ENCODE measurements at places on chromosomes 12 and 14.
A peak's percentile ranks its signal among the peaks of the same experiment; 100 is the strongest.

- DNase-seq, result no peak
Observed at GRCh38 chr12:100127766-100128511, 14.7 kb downstream of the BLTP3B start.

GRCh38 chr12:3380200-3381043 is 110.6 kb upstream of the PRMT8 start:
- no peak for DNase-seq

DNA sequence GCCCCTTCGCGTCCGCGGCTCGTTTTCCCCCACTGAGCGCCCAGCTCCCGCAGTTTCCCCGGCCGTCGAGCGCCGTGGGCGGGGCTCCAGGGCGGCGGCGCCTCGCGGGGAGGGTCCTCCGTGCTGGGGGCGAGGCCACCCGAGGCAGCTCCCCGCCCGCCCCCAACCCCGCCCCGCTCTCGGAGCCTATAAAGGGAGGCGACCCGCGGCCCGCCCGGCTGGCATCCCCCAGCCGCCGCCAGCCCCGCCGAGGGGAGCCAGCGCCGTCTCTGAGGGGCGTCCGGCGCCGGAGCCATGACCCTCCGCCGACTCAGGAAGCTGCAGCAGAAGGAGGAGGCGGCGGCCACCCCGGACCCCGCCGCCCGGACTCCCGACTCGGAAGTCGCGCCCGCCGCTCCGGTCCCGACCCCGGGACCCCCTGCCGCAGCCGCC is at the start of gene TAMALIN:
Gene TAMALIN, plus strand, starts transcription at position 221 of the 432 bp plus-strand sequence. Its CDS starts 74 bp downstream, at position 295.
- DNase-seq, result no peak

DNA sequence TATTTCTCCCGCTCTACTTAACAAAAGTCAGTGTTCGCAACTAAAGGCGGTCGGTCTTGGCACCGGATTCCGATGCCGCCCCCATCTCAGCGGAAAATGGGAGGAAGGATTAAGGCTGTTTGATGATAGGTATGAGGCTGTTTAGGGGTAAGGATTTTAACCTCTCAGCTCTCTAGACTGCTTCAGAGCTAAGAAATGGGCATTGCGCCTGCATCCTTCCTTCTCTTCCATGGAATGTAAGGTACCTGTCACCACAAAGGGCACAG is 1.4 kb downstream of the COCH start:
- DNase-seq, result no peak

DNA sequence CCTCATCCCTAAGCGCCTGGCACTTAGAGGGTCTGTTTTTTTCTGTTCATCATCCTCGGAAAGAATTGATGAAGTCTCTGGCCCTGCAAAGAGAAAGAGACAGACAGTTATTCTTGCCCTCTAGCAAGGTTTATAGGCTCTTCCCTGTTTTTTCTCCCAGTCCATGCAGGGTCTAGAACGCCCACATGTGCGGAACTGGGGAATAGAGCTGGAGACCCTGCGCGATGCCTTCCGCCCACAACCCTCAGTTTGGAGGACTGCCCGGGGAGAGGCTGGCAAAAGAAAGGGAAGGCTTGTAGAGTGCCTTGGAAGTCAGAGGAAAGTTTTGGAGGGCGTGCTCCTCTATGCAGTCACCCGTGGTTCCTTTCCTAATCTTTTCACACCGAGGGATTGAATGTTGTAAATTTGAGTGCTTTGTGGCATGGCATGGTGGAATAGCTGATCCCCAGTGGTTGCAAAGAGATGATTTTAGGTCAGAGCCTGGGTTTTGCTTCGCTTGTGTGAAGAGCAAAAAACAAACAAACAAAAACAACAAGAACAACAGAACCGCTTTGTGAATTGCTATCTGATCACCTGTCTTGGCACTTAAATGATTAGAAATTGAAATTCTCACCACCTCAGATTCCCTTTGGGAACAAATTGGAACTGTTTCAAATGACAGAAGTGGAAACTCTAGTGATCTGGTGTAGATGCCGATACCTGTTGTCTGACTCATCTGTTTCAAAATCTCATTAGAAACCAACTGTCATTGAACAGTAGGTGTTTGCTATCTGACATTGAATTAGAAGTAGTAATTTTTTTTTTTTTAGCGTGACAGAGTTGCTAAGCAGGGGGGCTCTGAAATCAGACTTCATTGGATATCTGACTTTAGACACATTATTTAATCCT is 947 bp downstream of the GAS2L3 start:
- DNase-seq, result no peak

- DNase-seq, result no peak
Observed at GRCh38 chr12:58378028-58378427, 436.7 kb downstream of the ATP23 start.

GRCh38 chr14:90276646-90277367 is 20.5 kb downstream of the PSMC1 start:
- DNase-seq, result no peak

DNA sequence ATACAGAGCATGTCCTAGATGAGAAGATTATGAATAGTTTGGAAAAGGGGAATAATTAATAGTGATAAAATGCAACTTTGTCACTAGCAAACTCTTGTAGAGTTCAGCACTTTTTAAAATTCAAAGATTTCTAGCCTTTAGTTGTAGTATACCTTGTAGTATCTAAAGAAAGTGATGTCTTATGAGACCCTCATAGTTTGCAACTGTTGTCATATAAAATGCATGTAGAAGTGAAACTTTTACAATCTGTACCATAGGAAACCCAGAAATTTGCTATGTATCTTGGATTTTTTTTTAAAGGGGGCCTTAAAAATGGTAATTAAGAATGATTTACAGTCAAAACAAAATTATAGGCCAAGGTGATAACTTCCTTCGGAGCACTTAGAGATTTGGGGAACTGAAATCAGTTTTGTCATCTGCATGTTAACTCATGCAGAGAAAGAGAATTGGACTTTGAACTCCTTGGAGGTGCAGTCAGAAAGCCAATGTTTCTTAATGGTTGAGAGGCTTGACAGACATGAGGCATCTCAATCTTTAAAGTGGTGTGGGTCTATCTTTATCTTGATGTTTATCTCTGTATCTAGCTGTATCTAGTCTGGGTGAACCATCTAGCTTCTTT is 1.3 kb downstream of the LRRK2 start:
- DNase-seq, result no peak

GRCh38 chr12:96514328-96514727 is 25.0 kb downstream of the CFAP54 start:
- no peak for DNase-seq

- DNase-seq, result no peak
Observed at GRCh38 chr12:67774983-67775587, 126.5 kb downstream of the DYRK2 start.

DNA sequence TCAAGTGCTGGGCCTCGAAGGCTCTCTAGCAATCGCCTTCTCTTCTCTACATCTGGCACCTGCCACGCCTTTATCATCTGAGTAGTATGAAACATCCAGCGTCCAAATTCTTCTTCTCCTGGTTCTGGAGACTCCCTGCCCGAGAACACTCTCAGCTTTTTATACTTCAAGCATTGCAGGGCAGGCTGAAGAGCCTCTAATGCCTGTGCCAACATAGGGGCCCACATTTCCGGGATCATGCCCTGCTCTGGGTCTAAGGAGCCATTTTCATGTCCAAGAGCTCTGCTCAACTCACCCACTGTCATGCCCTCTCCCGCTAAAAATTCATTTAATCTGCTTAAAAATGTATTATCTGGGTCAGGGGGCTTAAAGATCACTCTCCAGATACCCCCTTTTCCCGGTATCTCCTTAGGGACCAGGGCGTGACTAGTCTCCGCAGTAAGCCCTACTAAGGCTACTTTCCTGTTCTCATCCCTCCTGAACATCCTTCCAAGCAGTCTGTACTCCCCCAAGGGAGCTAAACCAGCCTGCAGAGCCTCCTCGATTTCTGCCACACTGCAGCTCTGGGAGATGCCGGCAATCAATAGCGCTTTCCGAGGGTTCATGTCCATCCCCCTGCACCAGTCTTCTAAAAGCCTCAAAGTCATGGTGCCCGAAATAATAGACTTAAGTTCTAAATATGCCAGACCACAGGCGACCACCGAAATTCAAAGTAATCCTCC is 940 bp downstream of the MOAP1 start:
- DNase-seq, result no peak

DNA sequence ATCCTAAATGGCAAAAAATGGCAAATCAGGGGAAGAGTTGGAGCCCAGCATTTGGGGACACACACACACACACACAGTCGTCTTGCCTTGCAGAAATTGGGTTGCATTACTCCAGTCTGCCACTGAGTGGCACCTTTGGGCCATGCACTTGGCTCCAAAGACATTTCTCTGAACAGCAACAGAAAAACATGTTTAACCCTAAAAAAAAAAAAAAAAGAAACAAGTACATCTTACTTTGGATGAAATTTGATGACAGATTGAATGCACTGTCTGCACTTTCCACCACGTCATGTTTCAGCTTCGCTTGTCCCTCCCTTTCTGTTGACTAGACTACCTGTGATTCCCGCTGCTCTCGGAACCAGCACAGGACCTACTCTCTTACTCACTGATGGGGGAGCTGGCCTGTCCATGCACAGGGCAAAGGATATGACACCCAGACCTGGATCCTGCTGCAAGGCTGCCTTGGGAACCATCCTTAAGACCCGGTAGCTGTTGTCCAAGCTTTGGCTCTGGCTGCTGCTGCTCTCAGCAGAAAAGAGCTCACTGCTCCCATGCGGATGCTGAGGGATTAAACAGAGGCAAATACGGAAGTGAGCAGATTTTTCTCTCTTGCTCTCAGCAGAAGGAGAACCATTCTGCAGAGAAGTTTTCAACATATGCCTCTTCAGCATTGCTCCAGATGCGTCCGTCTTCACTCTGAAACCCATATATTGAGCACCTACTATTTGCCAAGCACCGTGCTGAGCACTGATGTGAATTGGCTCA is 376.8 kb downstream of the DPF3 start:
- no peak for DNase-seq

GRCh38 chr14:104827177-104828055 is 26.5 kb downstream of the ZBTB42 start:
- no peak for DNase-seq

DNA sequence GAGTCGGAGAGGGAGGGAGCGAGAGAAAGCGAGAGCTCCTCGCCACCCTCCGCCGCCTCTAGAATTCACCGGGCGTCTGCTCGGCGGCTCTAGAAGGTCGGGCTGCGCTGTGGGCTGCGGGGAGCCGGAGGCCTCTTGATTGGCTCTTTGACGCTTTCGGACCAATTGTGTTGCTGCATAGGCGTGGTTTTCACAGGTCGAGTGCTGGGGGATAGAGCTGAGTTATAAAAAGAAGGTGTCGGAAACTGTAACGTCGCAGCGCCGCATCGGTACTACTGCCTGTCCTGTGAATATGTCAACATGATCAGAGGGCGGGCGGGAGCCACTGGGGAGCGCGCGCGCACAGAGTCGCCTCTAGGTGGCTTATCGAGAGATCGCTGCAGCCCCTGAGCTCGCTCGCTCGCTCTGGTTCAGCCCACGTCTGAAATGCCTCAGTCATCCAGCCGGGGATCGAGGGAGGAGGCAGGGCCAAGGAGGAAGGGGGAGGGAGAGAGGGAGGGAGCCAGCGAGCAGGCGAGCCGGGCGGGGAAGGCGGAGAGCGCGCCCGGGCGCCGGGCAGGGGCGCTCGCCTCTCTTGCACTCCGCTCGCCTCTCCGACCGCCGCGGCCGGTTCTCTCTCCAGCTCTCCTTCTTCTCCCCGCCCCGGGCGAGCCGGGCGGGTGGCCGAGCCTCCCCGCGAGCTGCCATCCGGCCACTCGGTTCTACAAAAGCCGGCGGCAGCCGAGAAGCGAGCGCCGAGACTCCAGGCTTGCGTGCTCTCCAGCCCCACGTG is at the start of gene TBX3:
Gene TBX3, minus strand, starts transcription at position 78 of the 772 bp plus-strand sequence. CDS start 975 bp downstream, outside the sequence.
- DNase-seq, result peak; percentile 21

GRCh38 chr12:22477166-22477893 is 67.0 kb downstream of the C2CD5 start:
- no peak for DNase-seq

DNA sequence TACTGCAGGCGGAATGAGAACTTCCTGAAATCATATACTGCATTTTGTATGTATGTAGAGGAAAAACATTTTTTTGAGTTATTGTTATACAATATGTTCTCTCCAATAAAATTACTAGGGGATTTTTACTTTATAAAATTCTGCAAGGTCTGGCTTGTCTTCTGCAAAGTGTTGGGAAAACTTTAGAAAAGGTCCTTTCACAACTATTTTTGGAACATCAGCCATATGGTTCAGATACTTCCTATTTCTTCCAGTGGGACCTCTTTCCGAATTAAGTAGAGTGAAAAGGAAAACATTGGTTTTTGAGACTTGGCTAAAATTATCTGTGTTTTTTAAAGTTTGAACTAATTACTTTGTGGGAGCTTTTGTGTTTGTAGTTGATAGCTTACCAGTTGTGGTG is 52.7 kb downstream of the DAAM1 start:
- no peak for DNase-seq

DNA sequence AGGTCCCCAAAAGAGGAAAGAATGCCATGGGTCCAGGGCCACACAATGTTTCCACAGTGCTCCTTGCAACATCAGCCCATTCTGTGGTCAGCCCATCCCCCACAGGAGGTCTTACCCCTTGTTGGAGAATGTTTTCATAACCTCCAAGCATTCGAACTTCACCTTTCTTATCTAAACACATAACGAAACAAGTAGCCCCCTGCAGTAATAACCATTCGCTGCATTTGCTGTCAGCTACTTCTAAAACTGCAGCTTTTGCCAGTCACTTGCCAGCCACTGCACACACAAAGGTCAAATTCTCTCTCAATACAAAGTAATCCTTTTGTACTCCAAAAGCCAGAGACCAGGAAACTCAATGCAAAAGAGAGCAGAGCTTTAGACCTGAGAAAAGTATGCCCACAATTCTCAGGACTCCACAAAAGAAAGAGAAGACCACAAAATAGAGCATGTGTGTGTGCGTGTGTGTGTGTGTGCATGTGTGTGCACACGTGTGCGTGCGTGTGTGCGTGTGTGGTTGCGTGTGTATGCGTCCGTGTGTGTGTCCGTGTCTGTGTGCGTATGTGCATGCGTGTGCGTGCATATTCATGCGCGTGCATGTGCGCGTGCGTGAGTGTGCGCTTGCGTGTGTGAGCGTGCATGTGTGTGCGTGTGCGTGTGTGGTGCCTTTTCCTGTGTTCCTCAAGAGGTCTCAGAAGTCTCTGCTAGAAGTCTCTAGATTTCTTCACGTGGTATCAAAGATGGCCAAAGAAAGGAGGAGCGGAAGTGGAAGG is 31.7 kb upstream of the NINJ2 start:
- no peak for DNase-seq

GRCh38 chr14:56357428-56357827 is 222.2 kb upstream of the TMEM260 start:
- no peak for DNase-seq

Data from esophagus squamous epithelium (tissue), 5 donors.